Right lobe of liver (tissue), 6 donors: ENCODE measurements at places on chromosomes 16 and 17. TPM values are rescaled to one million over a fixed set of nuclear protein-coding genes. Genes with fewer than 3 reads are reported as not detected.

Gene FBXL16
- total RNA-seq: 2.3 TPM

Gene GRIN2A
- not detected for total RNA-seq

DNA sequence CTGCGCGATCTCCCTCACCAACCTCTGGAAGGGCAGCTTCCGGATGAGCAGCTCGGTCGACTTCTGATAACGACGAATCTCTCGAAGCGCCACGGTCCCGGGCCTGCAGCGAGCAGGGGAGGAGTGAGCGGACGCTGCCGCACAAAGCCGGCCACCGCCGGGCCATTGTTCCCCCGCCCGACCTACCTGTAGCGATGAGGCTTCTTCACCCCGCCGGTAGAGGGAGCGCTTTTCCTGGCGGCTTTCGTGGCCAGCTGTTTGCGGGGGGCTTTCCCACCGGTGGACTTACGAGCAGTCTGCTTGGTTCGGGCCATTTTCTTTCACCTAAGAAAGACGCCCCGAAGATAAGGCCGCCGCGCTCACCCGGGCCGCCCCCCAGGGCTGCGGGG lies 5.8 kb upstream of the UNK start:
- H3K4me1 ChIP-seq: peaks cover 4% of the 10 kb centered on the region
- no peaks in the 10 kb centered on the region for H3K36me3 ChIP-seq
- peak overlapping the region; percentile 98 for H3K4me3 ChIP-seq
- H3K27ac ChIP-seq: peak overlapping the region; percentile 97
- H3K27me3 ChIP-seq: no peaks in the 10 kb centered on the region
- DNase-seq: no peak

DNA sequence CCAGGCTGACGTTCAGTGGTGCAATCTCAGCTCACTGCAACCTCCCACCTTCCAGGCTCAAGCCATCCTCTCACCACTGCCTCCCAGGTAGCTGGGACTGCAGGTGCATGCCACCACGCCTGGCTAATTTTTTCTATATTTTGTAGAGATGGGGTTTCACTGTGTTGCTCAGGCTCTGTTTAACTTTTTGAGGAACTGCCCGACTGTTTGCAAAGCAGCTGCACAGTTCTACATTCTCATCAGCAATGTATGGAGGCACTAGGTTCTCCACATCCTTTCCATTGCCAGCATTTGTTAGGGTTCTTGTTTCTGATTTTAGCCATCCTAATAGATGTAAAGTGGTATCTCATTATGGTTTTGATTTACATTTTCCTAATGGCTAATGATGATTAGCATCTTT lies 9.4 kb downstream of the TNRC6A start:
- H3K36me3 ChIP-seq: no peaks in the 10 kb centered on the region
- DNase-seq: no peak
- H3K4me1 ChIP-seq: peaks cover 80% of the 10 kb centered on the region
- H3K27ac ChIP-seq: peak overlapping the region; percentile 69

DNA sequence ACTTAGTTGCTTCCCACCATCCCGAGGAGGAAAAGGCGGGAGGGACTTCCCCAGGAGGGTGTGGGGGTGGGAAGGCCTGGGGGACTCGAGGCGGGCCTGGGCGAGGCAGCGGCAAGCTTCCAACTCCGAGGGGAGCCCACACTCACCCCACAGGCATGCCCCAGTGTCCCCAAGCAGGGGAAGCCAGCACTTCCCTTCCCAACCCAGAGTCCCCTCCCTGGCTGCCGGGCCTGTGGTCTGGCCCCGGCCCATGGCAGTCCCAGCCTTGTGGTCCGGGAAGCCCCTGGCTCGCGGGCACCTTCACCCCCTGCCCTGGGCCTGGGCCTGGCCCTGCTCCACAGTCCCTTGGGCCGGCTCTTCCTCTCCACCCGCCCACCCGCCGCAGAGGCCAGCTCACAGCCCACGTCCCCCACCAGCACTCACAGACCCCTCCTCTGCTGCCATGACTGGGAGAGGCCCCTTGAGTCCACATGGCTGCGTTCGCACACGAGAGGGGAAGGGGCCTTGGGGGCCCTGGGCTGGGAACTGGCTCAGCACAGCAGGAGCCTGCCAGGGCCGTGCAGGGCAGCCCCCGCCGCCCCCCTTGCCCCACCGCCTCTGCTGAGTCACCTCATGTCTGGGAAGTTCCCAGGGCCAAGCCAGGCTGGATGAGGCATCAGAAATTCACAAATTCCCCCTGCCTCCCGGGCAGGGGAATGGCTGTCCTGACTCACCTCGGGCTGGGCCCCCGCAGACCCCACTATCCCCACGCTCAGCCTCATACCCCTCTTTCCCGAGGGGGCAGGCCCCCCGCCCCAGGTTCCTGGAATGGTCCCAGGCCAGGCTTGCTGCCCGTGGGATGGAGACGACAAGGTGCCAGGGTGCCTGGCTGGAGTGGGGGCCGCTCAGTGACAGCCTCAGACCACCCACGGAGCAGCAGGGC lies 27.8 kb downstream of the BAHCC1 start:
- no peak overlapping the region for H3K27ac ChIP-seq
- no peaks in the 10 kb centered on the region for H3K4me1 ChIP-seq
- no peaks in the 10 kb centered on the region for H3K27me3 ChIP-seq
- no peak for DNase-seq

- H3K4me1 ChIP-seq: no peaks in the 10 kb centered on the region
- no peak overlapping the region for H3K27ac ChIP-seq
- H3K36me3 ChIP-seq: peaks cover 1% of the 10 kb centered on the region
- H3K4me3 ChIP-seq: no peak overlapping the region
Measured at GRCh38 chr17:37530420-37530819, 40.7 kb downstream of the DUSP14 start.

- H3K27me3 ChIP-seq: no peaks in the 10 kb centered on the region
- DNase-seq: no peak
- peaks cover 8% of the 10 kb centered on the region for H3K36me3 ChIP-seq
- H3K4me3 ChIP-seq: no peak overlapping the region
- no peaks in the 10 kb centered on the region for H3K4me1 ChIP-seq
Measured at GRCh38 chr16:68166264-68166663, 69.7 kb downstream of the ESRP2 start.

GRCh38 chr17:48908853-48909394 lies 717 bp downstream of the UBE2Z start:
- peaks cover 4% of the 10 kb centered on the region for H3K4me1 ChIP-seq
- peak overlapping the region; percentile 81 for H3K4me3 ChIP-seq
- peak; percentile 77 for DNase-seq

DNA sequence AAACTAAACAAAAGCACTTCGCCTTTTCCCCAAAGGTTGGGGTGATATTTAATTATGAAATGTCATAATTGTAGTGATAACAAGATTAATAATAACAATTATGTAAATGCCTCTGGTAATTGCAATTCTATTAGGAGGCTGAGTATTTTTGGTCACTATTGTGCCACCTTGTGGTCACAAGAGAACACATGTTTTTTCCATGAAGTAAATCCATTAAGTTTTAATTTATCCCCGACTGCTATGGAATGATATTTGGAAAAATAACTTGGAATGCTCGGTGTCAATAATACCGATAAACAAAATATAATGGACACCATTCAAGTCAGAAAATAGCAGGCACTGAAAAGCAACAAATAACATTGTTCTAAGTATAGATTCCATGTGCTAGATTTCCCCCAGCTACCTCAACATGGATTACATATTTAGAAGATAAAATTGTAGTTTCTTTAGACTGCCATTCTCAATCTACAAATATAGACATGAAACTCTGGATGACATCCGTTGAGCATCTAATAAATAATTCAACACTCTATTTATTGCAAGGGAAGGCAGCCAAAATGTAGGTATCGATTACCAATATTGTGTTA lies 25.0 kb upstream of the KCNJ2 start:
- H3K36me3 ChIP-seq: no peaks in the 10 kb centered on the region
- no peaks in the 10 kb centered on the region for H3K4me1 ChIP-seq
- H3K27me3 ChIP-seq: no peaks in the 10 kb centered on the region
- H3K4me3 ChIP-seq: no peak overlapping the region

DNA sequence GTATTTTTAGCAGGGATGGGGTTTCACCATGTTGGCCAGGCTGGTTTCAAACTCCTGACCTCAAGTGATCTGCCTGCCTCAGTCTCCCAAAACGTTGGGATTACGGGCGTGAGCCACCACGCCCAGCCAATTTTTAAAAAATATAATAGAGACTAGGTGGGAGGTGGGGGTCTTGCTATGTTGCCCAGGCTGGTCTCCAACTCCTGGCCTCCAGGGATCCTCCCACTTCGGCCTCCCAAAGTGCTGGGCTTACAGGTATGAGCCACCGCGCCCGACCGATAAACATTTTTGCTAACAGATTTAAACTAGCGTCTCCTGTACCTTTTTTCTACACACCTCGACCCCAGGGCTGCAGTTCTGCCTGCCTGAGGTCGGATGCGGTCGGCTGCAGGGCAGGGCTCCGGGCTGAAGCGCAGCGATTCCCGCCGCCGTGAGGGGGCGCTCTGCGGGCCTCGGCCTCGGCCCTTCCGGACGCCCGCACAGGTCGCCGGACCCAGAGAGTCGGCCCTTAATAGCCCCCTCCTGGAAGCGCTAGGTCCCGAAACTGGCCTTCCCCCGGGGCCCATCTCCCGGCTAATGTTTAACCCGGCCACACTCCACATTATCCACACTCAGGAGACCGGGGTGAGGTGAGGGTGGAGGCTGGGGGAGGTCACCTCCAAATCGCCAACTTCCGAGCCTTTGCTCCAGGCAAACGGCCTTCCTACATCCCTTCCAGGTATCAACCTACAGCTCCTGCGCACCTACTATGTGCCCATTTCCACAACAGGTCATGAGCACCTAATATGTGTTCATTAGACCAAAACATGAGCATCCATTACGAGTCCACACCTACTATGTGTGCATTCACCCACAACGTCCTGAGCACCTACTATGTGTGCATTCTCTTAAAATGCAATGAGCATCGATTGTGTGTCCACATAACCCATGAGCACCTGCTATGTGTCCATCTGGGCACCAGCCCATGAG lies 2.0 kb upstream of the GLIS2 start:
- H3K27me3 ChIP-seq: no peaks in the 10 kb centered on the region
- no peaks in the 10 kb centered on the region for H3K36me3 ChIP-seq
- peak; percentile 62 for DNase-seq
- H3K4me3 ChIP-seq: peak overlapping the region; percentile 20
- H3K27ac ChIP-seq: no peak overlapping the region

GRCh38 chr16:72637306-72637705 lies 410.6 kb downstream of the ZFHX3 start:
- H3K4me1 ChIP-seq: no peaks in the 10 kb centered on the region
- H3K27ac ChIP-seq: no peak overlapping the region
- H3K4me3 ChIP-seq: no peak overlapping the region
- H3K36me3 ChIP-seq: no peaks in the 10 kb centered on the region
- no peak for DNase-seq
- H3K27me3 ChIP-seq: no peaks in the 10 kb centered on the region

DNA sequence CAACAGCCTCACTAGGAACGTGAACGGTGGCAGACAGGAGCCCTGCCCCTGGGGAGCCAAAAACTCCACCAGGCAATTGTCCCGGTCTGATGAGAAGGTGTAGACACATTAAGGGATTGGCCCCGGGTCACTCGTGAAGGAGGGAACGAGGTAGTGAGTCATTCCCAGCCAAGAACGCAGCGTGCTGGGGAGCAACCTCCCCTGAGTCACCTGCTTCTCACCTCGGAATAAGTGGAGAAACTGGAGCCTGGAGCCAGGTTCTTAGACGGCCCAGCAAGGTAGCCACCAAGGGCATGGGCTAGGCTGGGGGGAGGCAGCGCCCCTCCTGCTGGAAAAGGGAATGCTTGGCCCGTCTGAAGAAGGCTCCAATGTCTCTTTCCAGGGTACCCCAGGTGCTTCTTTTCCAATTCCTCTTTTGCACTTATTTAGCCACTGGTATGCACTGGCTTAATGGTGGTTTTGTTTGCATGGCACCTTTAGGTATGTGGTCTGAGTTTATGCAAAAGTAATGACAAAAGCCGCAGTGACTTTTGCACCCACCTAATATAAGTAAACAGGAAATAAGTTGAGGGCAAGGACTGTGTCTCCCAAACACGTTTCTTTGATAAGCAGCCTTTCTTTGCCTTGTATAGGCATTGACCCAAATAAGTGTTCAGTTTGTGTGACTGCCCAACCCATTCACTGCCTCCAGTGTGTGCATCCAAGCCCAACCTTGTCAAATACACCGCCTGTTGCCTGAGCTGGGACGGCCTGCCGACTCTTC lies 1.8 kb upstream of the HELZ start:
- DNase-seq: peak; percentile 55
- no peaks in the 10 kb centered on the region for H3K27me3 ChIP-seq
- H3K36me3 ChIP-seq: no peaks in the 10 kb centered on the region
- peak overlapping the region; percentile 98 for H3K4me3 ChIP-seq
